ENCODE measurements at places on chromosomes 2 and 18.

GRCh38 chr2:172484253-172484652 lies 56.9 kb downstream of the ITGA6 start:
- H3K36me3 ChIP-seq: peaks cover 50% of the 10 kb centered on the region
- DNase-seq: no peak
- no peak overlapping the region for H3K4me3 ChIP-seq

GRCh38 chr2:171563301-171563700 lies 41.0 kb downstream of the CYBRD1 start:
- H3K27ac ChIP-seq: no peak overlapping the region
- no peak for DNase-seq
- no peak overlapping the region for H3K4me3 ChIP-seq
- no peaks in the 10 kb centered on the region for H3K36me3 ChIP-seq
- H3K4me1 ChIP-seq: no peaks in the 10 kb centered on the region
- H3K27me3 ChIP-seq: no peaks in the 10 kb centered on the region

DNA sequence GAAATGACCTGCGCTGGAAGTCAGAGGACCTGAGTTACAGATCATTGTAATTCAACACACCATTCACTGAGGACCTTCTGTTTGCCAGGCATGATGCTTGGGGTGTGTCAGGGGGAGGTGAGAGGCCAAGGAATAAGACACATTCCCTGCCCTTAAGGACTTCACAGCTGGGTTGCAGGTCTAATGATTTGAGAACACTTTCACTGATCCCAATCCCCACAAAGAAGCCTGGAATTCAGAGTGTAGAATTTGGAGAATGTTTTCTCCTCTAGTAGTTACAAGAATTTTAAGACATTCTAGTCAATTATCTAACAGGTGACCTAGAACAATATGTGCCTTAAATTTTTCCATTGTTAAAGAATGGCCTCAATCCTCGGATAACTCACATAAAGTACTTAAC lies 322.4 kb downstream of the TNS1 start:
- no peak for DNase-seq
- no peak overlapping the region for H3K27ac ChIP-seq
- H3K4me3 ChIP-seq: no peak overlapping the region
- H3K36me3 ChIP-seq: no peaks in the 10 kb centered on the region
- no peaks in the 10 kb centered on the region for H3K27me3 ChIP-seq

- no peak for DNase-seq
- no peak overlapping the region for H3K27ac ChIP-seq
- H3K27me3 ChIP-seq: no peaks in the 10 kb centered on the region
- no peaks in the 10 kb centered on the region for H3K36me3 ChIP-seq
- H3K4me1 ChIP-seq: no peaks in the 10 kb centered on the region
These were observed 37.1 kb downstream of the B4GALT6 start for GRCh38 chr18:31647127-31647753.

DNA sequence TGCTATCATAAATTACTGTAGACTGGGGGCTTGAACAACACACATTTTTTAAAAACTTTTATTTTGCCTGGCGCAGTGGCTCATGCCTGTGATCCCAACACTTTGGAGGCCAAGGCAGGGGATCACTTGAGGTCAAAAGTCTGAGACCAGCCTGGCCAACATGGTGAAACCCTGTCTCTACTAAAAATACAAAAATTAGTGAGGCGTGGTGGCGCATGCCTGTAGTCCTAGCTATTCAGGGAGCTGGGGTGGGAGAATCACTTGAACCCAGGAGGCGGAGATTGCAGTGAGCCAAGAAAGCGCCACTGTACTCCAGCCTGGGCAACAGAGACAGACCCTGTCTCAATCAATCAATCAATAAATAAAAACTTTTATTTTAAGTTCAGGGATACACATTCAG lies 9.1 kb downstream of the KCNK3 start:
- H3K27ac ChIP-seq: no peak overlapping the region
- no peak overlapping the region for H3K4me3 ChIP-seq
- DNase-seq: no peak
- H3K27me3 ChIP-seq: peaks cover 44% of the 10 kb centered on the region

DNA sequence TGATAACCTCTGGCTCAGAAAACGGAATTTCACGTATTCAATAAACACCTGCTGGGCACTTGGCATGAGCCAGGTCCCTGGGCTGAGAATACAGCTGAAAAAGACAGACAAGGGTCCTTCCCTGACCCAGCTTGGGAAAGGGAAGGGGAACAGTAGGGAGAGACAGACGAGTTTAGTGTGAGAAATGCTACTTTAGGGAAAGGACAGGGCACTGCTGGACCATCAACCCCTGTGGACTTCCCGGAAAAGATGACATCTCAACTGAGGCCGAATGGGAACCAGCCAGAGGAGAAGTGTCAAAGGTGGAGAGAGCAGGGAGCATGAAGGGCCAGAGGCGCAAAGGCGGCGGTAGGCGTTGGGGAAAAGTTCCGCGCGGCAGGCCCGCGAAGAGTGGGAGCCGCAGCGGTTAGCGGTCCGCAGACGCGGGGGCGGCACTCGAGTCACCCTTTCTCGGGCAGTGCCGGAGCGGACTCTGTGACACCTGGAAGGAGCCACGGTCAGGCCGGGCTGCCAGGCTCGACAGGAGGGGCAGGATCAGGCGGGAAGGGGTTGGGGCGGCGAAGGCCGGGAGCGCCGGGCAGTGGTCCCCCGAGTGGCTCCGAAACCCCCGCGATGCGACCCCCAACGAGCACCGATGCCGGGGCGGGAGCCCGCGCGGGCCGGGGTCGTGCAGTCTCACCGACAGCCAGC lies 519 bp downstream of the TEX261 start:
- H3K27ac ChIP-seq: peak overlapping the region; percentile 90
- H3K27me3 ChIP-seq: no peaks in the 10 kb centered on the region
- no peaks in the 10 kb centered on the region for H3K4me1 ChIP-seq
- no peaks in the 10 kb centered on the region for H3K36me3 ChIP-seq

GRCh38 chr2:74747411-74748080 lies 86.4 kb upstream of the HK2 start:
- no peak for DNase-seq
- H3K4me1 ChIP-seq: no peaks in the 10 kb centered on the region
- H3K27ac ChIP-seq: no peak overlapping the region
- H3K4me3 ChIP-seq: no peak overlapping the region
- no peaks in the 10 kb centered on the region for H3K27me3 ChIP-seq
- no peaks in the 10 kb centered on the region for H3K36me3 ChIP-seq

- H3K36me3 ChIP-seq: no peaks in the 10 kb centered on the region
- no peak for DNase-seq
- H3K4me3 ChIP-seq: no peak overlapping the region
- no peaks in the 10 kb centered on the region for H3K27me3 ChIP-seq
These were observed 11.9 kb upstream of the IGFBP2 start for GRCh38 chr2:216621292-216621691.

GRCh38 chr2:163630836-163631235 lies 105.0 kb downstream of the FIGN start:
- no peak for DNase-seq
- H3K4me3 ChIP-seq: no peak overlapping the region
- H3K27me3 ChIP-seq: no peaks in the 10 kb centered on the region
- peaks cover 4% of the 10 kb centered on the region for H3K4me1 ChIP-seq

DNA sequence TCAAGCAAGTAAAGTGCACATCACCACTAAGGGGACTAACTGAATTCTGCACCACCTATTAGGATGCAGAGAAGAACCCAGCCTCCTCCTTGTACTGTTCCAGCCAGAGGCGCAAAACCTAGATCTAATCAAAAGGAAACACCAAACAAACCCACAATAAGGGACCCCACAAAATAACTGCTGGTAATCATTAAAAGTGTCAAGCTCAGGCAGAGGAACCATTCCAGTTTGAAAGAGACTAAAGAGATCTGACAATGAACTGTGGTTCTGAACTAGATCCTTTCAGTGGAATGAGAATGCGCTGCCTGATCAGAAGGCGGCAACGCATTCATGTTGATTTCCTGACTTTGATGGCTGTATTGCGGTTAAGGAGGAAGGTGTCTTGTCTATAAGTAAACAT lies 16.8 kb downstream of the HDLBP start:
- no peaks in the 10 kb centered on the region for H3K27me3 ChIP-seq
- H3K4me3 ChIP-seq: no peak overlapping the region
- peaks cover 10% of the 10 kb centered on the region for H3K36me3 ChIP-seq
- H3K4me1 ChIP-seq: no peaks in the 10 kb centered on the region
- no peak overlapping the region for H3K27ac ChIP-seq

DNA sequence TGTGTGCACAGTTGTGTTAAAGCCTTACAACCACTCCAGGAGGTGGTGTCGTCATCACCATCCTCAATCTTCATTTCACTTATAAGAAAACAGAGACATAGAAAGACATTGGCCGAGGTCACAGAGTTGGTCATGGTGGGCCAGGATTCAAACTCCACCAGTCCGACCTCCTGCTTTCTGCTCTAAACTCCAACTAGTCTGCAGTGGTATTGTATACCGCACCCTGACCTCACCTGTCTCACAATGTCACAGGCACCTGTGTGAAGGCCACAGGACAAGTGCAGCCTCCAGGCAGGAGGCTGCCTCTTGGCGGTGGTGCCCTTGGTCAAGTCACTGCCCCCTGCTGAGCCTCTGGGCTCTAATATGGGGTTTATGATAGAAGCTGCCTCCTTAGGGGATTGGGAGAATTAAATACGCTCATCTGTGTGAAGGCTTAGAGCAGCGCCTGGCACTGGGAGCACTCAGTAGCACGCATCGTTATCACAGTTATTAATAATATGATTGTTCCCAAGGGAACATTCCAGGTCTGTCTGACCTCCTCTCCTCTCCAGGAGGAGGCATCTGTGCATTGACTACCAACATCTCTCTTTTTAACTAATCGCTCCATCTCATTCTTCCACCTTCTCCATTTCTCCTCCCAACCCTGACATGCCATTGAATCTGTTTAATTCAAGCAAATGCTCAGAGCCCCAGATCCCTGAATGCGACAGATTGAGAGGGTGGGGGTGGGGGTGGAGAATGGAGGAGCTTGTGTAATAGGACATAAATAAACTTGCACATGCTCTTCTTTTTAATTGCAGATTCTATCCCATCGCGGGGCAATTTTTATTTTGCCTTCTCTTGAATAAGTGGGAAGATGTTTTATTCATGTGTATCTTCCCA lies 112.7 kb downstream of the MCFD2 start:
- H3K4me1 ChIP-seq: no peaks in the 10 kb centered on the region
- H3K27ac ChIP-seq: no peak overlapping the region
- no peaks in the 10 kb centered on the region for H3K27me3 ChIP-seq
- no peaks in the 10 kb centered on the region for H3K36me3 ChIP-seq
- DNase-seq: no peak

DNA sequence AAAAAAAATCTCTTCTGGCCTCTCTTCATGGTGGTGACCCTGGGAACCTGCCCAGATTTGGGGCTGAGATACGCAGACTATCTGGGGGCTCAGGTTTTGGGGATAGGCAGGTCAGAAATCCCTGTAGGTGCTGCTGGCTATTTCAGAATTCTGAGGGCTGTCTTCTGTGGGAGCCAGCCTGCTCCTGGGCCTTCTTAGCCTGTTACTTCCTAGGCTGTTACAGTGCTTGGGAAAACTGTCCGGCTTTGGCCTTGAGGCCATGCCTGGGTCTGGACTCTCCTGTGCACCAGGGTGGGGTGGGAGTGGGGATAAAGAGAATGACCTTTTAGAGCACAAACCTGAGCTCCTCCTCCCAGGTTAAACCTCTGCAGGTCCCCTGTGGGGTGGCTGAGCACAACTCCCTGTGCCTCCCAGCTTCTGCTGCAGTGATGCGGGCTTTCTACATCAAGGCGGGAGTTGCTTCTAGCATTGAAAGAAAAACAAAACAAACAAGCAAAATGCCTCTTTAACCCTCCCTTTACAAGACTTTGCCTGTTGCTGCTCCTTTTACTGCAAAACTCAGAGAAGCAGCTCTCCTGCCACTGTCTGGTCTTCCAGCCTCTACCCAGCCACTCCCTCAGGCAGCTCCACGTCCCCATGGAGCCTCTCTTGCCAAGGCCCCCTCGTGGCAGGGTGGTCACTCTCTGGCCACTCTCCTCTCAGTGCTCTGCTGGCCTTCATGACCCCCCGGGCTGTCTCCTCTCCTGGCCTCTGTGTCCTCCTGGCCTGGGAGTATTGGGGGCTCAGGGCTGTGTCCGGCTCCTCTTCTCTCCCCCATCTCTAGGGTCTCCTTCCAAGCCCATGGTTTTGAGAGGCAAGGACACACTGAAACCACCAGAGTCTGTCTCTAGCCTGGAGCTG lies 293.0 kb upstream of the HS6ST1 start:
- DNase-seq: no peak
- H3K4me3 ChIP-seq: no peak overlapping the region
- H3K27ac ChIP-seq: no peak overlapping the region
- no peaks in the 10 kb centered on the region for H3K27me3 ChIP-seq
- no peaks in the 10 kb centered on the region for H3K36me3 ChIP-seq

GRCh38 chr2:109243526-109244303 lies 114.7 kb downstream of the SH3RF3 start:
- H3K27me3 ChIP-seq: no peaks in the 10 kb centered on the region
- H3K4me3 ChIP-seq: no peak overlapping the region
- no peaks in the 10 kb centered on the region for H3K36me3 ChIP-seq
- no peak for DNase-seq

GRCh38 chr2:187459256-187459655 lies 11.2 kb upstream of the CALCRL start:
- no peak overlapping the region for H3K27ac ChIP-seq
- no peak for DNase-seq
- H3K27me3 ChIP-seq: no peaks in the 10 kb centered on the region
- H3K4me3 ChIP-seq: no peak overlapping the region

DNA sequence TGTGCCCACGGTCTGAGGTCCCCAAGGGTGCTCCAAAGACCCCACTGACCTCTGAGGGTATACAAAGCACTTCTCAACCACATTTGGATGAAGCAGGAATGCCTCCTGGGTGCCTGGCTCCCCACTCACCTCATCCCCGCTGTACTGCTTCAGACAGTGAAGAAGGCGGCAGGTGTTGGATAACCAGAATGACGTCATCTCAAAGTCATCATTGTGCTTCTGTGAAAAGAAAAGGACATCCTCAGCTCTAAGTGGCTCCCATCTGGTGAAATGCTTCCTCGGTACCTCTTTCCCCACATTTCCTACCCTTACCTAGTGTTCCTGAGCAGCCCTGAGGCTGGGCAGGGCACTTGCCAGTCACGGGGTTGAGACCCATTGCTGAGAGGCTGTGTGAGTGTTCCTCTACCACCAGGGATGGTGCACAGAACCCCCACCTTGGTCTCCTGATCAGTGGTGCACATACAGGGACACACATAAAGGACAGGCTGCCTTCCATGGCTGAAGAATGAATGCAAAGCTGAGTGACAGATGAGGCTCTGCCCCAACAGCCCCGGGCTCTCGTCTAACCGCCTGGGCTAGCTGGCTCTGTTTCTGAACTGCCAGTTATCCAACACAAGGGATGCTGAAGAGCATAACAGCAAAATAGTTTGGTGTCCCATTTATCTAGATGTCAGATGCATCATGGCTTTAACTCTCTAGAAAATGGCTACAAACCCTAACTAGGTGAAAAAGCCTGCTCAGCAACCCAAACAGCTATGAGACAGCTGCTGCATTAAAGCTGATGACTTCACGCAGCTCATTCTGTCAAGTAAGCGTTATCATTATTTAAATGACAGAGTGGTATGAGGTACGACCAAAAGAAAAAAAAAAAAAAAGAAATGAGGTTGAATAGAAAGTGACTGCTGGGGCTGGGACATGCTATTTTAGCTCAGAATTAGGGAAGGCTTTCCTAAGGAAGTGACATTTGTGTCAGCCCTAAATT lies 28.2 kb upstream of the ACAA2 start:
- H3K36me3 ChIP-seq: no peaks in the 10 kb centered on the region
- no peak overlapping the region for H3K27ac ChIP-seq
- no peaks in the 10 kb centered on the region for H3K27me3 ChIP-seq
- H3K4me1 ChIP-seq: peaks cover 5% of the 10 kb centered on the region
- DNase-seq: no peak

GRCh38 chr18:78647018-78647417 lies 332.6 kb upstream of the SALL3 start:
- H3K36me3 ChIP-seq: no peaks in the 10 kb centered on the region
- DNase-seq: no peak
- no peaks in the 10 kb centered on the region for H3K4me1 ChIP-seq
- no peaks in the 10 kb centered on the region for H3K27me3 ChIP-seq
- H3K27ac ChIP-seq: no peak overlapping the region
